Activated CD4-positive, alpha-beta T cell treated with anti-CD3 and anti-CD28 coated beads for 24 hours (primary cell): ENCODE measurements at places on chromosomes 3 and 15.

DNA sequence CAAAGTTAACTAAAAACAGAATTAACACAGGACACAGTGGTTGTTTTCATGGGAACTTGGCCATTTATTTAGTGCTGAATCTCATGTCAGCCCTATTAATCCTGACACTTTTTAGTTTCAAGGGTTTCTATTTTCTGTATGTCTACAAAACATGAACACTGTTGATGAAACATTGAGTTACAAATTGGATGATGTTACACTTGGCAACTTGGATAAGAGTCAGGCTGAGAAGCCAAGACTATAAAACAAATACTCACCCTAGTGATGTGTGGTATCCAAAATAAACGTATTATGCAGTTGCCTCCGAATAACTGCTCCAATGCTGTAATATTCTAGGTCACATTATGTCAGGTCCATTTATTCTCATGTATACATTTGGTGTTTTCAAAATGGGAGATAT, 349.6 kb downstream of the ZIC1 start:
- no peak for DNase-seq

DNA sequence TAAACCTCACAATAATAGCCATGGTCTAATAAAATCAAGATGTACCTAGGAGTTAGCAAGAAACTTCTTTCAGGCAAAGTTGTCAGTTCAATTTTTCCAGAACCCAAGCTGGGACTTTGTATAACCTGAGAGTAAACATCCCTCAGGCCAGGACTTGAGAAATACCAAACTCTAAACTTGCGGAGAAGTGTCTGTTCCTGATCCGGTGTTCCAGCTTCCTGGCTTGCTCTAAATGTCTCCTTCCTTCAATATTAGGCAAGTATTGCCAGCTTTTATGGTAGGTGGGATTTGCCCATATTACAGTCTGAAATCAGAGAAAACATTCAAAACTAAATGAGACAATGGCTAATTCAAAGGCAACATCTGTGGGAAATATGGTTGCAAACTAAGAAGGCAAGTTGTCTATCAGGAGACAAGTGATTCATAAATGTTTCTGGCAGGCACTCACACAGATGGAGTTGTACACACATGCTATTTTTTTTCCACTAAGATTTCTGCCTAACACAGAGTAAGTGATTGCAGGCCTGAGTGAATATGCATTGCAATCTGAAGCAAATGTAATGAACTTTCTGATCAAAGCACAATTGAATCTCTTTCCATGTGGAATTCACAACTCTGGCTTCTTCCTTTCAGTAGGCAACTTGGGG, 88.3 kb upstream of the COL8A1 start:
- DNase-seq: no peak

DNA sequence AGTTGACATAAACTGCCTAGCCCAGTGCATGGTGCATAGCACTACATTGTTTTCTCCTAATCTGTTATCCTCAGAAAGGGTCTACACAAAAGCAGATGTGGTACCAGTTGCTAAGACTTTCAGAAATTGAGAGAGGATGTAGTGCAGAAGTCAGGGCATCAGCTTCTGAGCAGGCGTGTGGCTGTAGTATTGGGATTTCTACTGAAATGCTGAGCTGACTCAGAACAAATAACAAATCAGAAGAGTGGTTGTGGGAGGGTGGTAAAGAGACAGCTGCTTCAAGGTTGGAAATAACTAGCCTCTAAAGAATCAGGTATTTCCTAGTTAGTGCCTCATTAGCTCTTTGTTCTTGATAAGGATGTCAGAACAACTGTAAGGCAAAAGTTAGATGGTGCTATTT, 161.3 kb downstream of the AKAP13 start:
- no peak for DNase-seq

DNA sequence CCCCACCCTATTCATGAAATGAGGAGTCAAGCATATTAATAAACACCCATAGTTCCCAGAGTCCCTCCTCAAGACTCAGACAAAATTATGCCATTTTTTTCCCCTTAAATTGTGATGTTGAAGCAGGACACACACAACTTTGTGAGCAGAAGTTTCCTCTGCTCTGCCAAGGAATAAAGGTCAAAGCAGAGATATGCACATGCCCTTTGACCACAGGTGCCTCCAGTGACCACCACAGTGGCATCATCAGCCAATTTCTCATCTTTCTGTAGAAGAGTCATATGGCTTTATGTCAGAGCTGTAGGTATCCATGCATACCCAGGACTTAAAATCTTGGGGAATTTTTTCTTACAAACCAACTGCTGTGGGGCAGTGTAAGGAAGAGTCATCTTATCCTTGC, 304.4 kb upstream of the GADL1 start:
- no peak for DNase-seq

GRCh38 chr3:175346573-175347356, 487.6 kb downstream of the NAALADL2 start:
- DNase-seq: no peak

- no peak for DNase-seq
These were observed 581.4 kb upstream of the TBL1XR1 start for GRCh38 chr3:177778633-177779032.

- no peak for DNase-seq
These were observed 59.0 kb downstream of the GPD1L start for GRCh38 chr3:32165442-32165841.

- no peak for DNase-seq
These were observed 63.9 kb downstream of the GLCE start for GRCh38 chr15:69224383-69224782.

DNA sequence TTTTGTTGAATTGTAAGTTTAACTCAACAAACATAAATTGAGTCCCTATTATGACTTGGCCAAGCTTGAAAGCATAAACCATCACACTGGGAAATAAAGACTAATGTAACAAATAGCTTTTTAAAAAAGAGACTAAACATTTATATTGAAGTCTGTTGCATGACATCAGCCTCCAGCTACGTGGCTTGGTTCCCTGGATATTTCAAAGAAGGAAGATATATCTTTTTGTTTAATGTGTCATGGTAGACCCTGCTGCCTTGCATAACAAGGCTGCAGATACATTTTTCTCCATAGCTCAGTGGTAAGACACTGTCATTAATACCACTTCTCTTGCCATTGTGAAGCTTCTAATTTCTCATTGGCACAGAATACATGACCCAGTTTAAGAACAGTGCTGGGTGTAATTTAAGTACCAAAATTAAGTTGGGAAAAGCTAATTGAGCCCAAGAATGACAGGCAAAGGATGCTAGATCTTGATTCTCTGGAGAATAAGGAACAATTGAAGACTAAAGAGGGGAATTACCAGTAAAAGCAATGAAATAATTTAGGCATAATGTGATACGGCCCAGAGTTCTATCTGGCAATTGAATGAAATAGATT, 14.0 kb downstream of the RCN2 start:
- no peak for DNase-seq

GRCh38 chr15:77901251-77901881, 176.1 kb downstream of the TBC1D2B start:
- DNase-seq: no peak

GRCh38 chr3:38131621-38132369, 5.1 kb downstream of the ACAA1 start:
- no peak for DNase-seq

DNA sequence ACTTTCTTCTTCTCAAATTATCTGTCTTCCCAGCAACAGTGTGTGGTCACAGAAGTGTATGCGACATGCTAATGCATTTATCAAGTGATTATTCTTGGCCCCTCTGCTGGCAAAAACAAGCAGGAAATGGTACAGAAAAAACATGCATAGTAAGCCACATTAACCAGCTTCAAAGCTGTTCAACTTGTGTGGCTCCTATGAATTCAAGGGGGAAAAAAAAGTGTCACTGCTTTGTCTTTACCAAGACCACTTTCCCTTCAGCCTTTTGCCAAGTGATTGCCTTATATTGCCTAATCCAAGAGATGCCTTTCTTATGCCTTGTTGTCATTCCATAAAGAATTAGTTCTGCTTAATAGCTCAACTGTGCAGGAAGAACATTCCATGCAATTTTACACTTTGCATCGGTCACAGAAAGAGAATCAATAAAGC, 39.1 kb downstream of the PRTG start:
- DNase-seq: no peak

GRCh38 chr3:115074502-115074901, 72.6 kb downstream of the ZBTB20 start:
- no peak for DNase-seq

DNA sequence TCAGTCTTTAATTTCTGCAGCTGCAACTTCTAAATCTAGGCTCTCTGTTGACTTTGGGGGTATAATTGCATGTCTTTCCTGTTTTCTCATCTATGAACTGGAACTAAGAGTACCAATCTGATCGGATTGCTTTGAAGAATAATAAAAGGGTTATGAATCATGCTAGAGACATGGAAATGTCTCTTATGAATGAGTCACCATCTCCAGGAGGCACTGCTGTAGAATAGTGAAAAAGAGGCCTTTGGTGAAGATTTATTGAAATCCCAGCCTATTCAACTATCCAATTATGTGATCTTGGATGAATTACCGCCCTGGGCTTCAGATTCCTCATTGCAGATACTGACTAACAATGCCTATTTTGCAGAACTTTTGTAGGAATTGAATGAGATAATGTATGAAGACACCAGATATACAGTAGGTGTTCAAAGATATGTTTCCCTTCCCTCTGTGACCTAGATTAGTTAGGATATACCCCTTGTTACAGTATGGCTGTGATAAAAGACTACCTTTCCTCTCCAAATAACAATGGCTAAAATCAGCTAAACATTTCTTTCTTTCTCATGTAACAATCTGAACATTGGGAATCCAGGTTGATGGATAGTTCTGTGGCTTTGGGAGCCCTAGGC, 11.5 kb upstream of the CMTM8 start:
- no peak for DNase-seq

GRCh38 chr15:96564546-96564945, 234.0 kb downstream of the NR2F2 start:
- no peak for DNase-seq

GRCh38 chr3:107846279-107846852, 244.5 kb downstream of the CD47 start:
- DNase-seq: peak; percentile 30

DNA sequence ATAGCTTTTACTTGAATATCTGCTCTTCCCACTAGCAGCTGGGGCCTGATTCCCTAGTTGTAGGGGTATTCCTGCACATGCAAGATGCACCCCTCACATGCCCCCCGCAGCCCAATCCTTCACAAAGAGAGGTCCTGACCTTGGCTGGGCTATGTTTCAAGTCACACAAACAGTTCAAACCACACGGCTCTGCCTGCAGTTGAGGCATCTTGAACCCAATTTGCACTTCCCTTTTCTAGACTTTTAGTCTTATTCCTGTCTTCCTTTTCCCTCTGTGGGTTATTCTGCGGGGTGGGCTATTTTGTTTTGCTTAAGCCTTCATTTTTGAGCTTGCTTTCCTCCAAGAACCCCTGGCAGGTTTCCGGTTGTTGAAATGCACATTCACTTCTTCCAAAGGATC, 13.3 kb upstream of the CCR1 start:
- no peak for DNase-seq

DNA sequence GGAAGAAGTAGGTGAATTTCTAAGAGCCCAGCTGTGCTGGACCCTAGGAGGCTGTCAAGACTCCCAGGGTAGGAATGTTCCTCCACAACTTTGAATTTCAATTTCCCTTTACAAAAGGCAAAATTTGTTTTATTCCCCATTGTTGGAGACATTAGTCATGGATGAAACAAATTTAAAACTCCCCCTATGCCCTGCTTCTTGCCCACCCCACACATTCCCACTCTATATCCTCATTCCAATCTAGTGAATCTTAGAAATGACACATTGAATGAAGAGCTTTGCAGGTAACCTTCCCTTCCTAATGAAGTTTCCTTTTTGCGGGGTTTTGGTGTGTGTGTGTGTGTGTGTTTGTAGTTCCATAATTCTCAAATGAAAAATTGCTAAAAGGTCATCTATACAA, 72.6 kb downstream of the CCNL1 start:
- DNase-seq: no peak

DNA sequence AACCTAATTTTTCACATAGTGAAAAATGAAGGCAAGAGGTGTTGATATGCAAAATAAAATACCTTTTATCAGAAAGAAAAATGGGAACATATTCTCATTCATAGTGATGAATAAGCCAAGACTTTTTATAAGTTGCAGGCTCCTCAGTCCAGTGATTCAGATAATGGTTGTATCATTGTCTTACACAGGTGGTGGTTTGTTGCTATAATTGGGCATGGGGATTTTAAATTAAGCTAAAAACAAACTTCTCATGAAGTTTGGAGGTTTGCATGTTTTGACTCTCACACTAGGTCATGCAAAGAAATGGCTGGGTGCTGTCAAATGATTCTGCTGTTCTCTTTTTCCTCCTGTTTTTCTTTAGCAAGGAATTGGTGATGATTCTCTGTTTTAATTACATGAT, 60.8 kb upstream of the SKIL start:
- DNase-seq: no peak

- DNase-seq: no peak
These were observed 12.4 kb upstream of the TPM1 start for GRCh38 chr15:63030101-63030551.

GRCh38 chr15:34976073-34976472, 6.5 kb upstream of the AQR start:
- no peak for DNase-seq

DNA sequence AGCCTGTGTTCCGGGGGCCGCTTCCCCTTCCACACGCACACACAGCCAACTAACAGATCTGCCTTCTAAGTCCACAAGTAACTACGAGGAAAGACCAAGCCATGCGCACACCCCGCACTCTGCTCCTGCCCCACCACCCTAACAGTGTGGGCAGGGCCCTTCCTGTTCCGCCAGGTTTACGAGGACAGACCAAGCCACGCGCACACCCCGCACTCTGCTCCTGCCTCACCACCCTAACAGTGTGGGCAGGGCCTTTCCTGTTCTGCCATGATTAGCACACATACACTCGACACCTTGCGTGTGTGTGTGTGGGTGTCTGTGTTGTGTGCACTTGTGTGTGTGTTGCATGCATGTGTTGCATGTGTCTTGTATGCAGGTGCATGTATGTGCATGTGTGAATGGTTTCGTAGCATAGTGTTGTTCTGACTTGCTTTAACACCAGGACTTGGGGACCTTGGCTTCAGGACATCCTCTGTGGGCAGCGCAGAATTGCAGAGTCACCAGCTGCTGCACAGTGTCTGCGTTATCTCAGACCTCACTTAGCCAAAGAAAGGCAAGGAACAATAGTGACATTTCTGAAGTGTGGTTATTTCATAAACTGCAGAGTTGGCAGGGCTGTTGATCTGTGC, 114.4 kb downstream of the CHSY1 start:
- DNase-seq: no peak

GRCh38 chr3:64105816-64106215, 82.5 kb upstream of the PSMD6 start:
- no peak for DNase-seq

DNA sequence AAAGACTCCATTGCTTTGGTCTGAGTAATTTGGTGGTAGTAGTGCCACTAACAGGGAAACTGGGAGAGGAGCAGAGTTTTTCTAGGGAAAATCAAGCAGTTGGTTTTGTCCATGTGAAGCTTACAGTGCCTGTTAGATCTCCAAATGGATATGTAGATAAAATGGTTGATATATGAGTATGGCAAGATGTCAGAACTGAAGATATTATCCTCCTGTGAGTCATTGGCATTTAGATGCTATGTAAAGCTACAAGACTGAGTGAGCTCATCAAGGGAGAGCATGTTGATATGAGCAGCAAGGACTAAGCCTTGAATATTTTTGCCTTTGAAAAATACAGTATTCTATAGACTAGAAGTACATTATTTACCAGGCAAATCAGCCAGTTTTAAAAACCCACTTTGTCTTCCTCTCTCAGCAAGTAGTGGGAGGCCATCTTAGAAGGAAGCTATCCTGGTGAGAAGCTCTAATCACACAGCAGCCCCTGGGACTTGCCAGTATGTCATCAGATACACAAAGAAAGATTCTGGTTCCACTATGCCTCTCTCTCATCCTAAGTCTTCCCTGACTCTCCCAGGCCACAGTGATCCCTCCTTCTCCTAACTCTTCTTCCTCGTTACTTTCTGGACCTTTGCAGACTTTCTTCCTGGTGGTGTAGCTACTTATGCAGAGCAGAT, 77.4 kb upstream of the ANKRD28 start:
- no peak for DNase-seq
